ENCODE measurements at places on chromosomes 1 and 21. TPM values are rescaled to one million over a fixed set of nuclear protein-coding genes. Genes with fewer than 3 reads are reported as not detected.

ALG14 gene
- 3.3 TPM for total RNA-seq

TMPRSS15 gene
- total RNA-seq = not detected

PTAFR gene
- total RNA-seq = 1.6 TPM

FLG2 gene
- total RNA-seq = not detected

SERTAD4 gene
- 3.7 TPM for total RNA-seq

CDC20 gene
- 0.54 TPM for total RNA-seq

All from thyroid gland (tissue), 4 donors.